SJCRH30 (cell line): ENCODE measurements at places on chromosomes 1 and 21. TPM values are rescaled to one million over a fixed set of nuclear protein-coding genes. Genes with fewer than 3 reads are reported as not detected.

Gene MX2
- total RNA-seq = not detected in 2 replicates

Gene CD48
- not detected in 2 replicates for total RNA-seq

Gene ASAP3
- 19.7 and 24.0 TPM in 2 replicates for total RNA-seq

DNA sequence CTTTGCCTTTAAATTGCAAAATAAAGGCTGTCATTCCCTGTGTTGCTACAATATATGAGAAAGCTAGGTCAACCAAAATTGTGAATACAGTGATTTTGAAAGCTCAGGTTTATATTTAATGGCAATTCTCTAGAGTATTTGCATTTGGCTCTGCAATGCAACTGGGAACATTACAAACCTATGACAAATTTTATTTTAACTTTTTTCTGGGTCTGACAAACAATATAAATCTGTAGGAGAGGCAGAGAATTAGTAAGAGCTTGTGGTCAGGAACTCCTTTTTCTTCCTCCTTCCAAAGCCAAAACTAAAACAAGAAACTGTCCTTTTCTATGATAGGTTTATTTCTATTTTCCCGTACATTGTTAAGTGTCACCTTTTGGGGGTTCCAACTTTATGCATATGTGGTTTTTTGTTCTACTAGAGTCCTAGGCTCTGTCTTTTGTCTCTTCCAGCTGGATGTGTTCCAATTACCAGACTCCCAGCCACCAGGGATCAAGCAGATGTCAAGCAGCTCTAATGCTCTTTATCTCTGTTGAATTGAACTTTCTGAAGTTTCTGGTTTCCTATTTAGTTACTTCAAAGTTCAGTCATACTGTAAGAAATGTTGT, 106.9 kb downstream of the ASH1L start:
- H3K27me3 ChIP-seq = no peaks in the 10 kb centered on the region
- DNase-seq = peak; percentile 44
- peaks cover 14% of the 10 kb centered on the region for H3K4me1 ChIP-seq
- peaks cover 20% of the 10 kb centered on the region for H3K36me3 ChIP-seq
- H3K27ac ChIP-seq = no peak overlapping the region
- H3K4me3 ChIP-seq = no peak overlapping the region

GRCh38 chr1:156809711-156810366, 6.8 kb downstream of the SH2D2A start:
- H3K36me3 ChIP-seq = no peaks in the 10 kb centered on the region
- DNase-seq = no peak
- no peak overlapping the region for H3K27ac ChIP-seq

Gene AMY1C
- total RNA-seq = 0.10 TPM in 1 of 2 replicates, not detected in the other

- H3K4me1 ChIP-seq = peaks cover 25% of the 10 kb centered on the region
- 0 out of 2 replicates have a peak, but pooled peaks cover 4% of the 10 kb centered on the region for H3K27me3 ChIP-seq
- H3K36me3 ChIP-seq = no peaks in the 10 kb centered on the region
- no peak for DNase-seq
- no peak overlapping the region for H3K27ac ChIP-seq
Measured at GRCh38 chr1:30382496-30382895, 340.9 kb downstream of the MATN1 start.

Gene S100A5
- total RNA-seq = not detected in 2 replicates

- H3K27ac ChIP-seq = no peak overlapping the region
- H3K27me3 ChIP-seq = no peaks in the 10 kb centered on the region
- no peak for DNase-seq
- H3K4me3 ChIP-seq = no peak overlapping the region
Measured at GRCh38 chr1:16244650-16245285, 7.8 kb upstream of the CPLANE2 start.

- peaks cover 20% of the 10 kb centered on the region for H3K27me3 ChIP-seq
- H3K36me3 ChIP-seq = no peaks in the 10 kb centered on the region
- no peak for DNase-seq
- no peak overlapping the region for H3K27ac ChIP-seq
- H3K4me3 ChIP-seq = no peak overlapping the region; the same call in 1 of the 2 replicates
Measured at GRCh38 chr1:75614399-75614756, 3.5 kb upstream of the SLC44A5 start.

- no peaks in the 10 kb centered on the region for H3K27me3 ChIP-seq
- no peak for DNase-seq
- H3K36me3 ChIP-seq = no peaks in the 10 kb centered on the region
- no peak overlapping the region for H3K4me3 ChIP-seq
- no peaks in the 10 kb centered on the region for H3K4me1 ChIP-seq
- H3K27ac ChIP-seq = no peak overlapping the region
Measured at GRCh38 chr1:204145033-204145504, 6.8 kb downstream of the ETNK2 start.

DNA sequence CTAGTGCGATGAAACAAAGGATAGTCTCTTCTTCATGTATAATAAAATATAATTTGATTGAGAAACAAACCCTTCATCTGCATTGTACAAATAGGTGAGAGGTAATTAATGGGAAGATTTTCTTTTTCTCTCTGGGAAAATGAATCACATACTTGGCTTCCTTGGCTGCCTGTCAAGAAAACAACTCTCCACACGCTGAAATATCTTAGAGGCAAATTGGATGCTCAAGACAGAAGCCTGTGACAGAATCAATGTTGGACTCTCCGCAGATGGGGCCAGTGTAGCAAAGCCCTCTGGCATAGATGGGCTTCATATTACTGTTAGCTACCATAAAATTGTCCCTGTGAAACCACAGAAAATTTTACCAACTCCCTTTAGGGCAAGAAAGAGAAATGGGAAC, 186.6 kb downstream of the GRIK1 start:
- H3K27me3 ChIP-seq = no peaks in the 10 kb centered on the region
- no peak for DNase-seq
- no peak overlapping the region for H3K27ac ChIP-seq
- H3K36me3 ChIP-seq = no peaks in the 10 kb centered on the region
- no peaks in the 10 kb centered on the region for H3K4me1 ChIP-seq

DNA sequence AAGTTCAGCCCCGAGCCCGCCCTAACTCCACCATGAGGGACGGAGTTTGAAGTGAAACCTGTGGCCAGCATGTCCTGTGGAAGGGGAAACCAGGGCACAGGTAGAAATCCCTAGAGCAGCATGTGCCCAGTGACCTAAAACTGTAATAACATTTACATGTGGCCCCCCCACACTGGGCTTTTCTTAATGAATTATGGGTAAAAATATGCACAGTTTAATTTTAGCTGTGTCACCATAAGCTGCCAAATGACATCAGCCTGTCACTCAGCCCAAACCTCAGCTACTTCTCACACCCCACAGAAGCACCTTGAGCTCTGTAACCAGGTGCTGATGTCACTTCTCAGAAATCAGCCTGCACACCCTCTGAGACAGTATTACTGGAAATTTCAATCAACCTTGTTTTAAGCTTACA, 50.0 kb upstream of the SLC19A1 start:
- H3K27me3 ChIP-seq = no peaks in the 10 kb centered on the region
- no peak overlapping the region for H3K4me3 ChIP-seq
- DNase-seq = no peak
- no peak overlapping the region for H3K27ac ChIP-seq

DNA sequence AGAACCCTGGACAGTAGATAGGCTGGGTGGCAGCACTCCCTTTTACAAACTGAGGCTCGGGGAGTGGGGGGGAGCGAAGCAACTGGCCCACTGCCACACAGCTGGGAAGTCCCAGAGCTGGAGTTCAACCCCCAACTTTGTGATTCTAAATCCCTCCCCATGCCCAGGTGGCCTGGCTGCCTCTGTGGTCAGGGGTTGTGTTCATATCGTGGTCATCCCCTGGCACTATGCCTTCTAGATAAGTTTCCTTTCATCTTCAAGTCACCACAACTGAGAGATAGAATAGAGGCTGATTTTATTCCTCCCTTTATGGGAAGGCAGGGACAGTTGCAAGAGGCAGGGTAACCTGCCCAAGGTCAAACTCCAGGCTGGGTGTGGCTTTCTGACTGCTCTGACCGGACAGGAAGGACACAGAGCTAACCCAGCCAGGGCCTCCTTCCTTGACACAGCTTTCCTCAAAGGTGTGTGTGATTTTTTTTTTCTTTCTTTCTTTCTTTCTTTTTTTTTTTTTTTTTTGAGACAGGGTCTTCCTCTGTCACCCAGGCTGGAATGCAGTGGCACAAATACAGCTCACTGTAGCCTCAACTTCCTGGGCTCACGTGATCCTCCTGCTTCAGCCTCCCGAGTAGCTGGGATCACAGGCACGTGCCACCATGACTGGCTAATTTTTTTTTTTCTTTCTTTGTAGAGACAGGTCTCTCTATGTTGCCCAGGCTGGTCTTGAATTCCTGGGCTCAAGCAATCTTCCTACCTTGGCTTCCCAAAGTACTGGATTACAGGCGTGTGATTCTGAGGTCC, 18.4 kb upstream of the TNFRSF1B start:
- H3K4me1 ChIP-seq = peaks cover 10% of the 10 kb centered on the region
- 0 out of 2 replicates have a peak, but pooled peaks cover 3% of the 10 kb centered on the region for H3K27me3 ChIP-seq
- H3K4me3 ChIP-seq = no peak overlapping the region
- no peaks in the 10 kb centered on the region for H3K36me3 ChIP-seq

- H3K27me3 ChIP-seq = no peaks in the 10 kb centered on the region
- no peak for DNase-seq
- no peaks in the 10 kb centered on the region for H3K36me3 ChIP-seq
Measured at GRCh38 chr1:81512252-81513003, 288.3 kb upstream of the ADGRL2 start.

DNA sequence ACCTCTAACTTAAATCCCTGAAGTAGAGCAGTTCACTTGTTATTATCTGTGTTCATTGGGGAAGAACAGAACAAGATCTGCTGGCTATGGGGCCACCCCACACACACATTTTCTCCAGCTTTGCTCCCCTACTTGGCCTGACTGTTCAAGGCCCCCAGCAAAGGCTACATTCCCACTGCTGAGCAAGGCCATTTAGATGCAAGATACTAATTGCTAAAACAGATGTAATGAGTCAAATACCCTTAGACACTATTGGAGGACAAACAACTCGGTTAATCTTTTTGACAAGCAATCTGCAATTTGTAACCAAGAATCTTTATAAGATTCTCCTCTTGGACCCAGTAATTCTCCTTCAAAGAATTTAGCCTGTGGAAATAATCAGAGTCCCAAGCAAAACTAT, 67.7 kb downstream of the NAV1 start:
- H3K4me3 ChIP-seq = no peak overlapping the region
- no peak overlapping the region for H3K27ac ChIP-seq
- peaks cover 6% of the 10 kb centered on the region; the same call in 1 of the 2 replicates for H3K36me3 ChIP-seq
- no peak for DNase-seq

DNA sequence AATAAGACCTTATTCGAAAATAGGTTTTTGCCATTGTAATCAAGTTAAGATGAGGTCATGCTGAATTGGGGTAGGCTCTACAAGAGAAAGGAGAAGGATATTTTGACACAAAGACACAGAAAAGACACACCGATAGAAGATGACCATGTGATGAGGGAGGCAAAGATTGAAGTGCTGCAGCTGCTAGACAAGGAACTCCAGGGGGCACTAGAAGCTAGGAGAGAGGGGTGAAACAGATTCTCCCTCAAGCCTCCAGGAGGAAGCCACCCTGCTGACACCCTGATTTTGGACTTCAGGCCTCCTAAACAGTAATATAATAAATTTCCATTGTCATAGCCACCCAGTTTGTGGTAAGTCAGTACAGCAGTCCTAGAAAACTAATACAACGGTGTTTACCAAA, 506.8 kb upstream of the CAMK1G start:
- no peaks in the 10 kb centered on the region for H3K27me3 ChIP-seq
- DNase-seq = peak; percentile 73
- no peaks in the 10 kb centered on the region for H3K36me3 ChIP-seq

- H3K27ac ChIP-seq = no peak overlapping the region
- H3K27me3 ChIP-seq = no peaks in the 10 kb centered on the region
- H3K4me1 ChIP-seq = peaks cover 33% of the 10 kb centered on the region
- DNase-seq = no peak
- no peaks in the 10 kb centered on the region for H3K36me3 ChIP-seq
Measured at GRCh38 chr1:24020470-24020869, 40.3 kb upstream of the SRSF10 start.

- no peaks in the 10 kb centered on the region for H3K27me3 ChIP-seq
- H3K36me3 ChIP-seq = no peaks in the 10 kb centered on the region
- no peak overlapping the region for H3K27ac ChIP-seq
- no peak for DNase-seq
- no peak overlapping the region for H3K4me3 ChIP-seq
Measured at GRCh38 chr1:97396463-97396862, 524.4 kb downstream of the DPYD start.

DNA sequence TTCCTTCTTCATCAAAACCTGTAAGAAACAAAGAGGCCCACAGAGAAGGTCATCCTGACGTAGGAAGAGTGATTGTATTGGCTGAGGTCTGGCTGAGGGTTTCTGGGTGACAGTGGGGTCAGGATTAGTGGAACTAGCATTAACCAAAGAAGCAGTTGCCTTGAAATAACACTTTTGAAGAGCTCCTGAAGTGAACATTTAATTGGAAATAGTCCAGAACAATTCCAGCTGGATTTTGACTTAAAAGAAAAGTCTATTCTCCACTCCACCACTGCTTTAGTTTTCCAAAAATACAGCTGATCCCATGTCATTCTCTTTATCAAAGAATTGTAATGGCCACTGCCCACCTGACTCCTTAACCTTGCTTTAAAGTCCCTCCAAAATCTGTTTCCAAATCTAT, 27.7 kb downstream of the CASQ2 start:
- H3K36me3 ChIP-seq = no peaks in the 10 kb centered on the region
- no peaks in the 10 kb centered on the region for H3K27me3 ChIP-seq
- DNase-seq = no peak

- no peak overlapping the region for H3K27ac ChIP-seq
- peak; percentile 3 for DNase-seq
- peaks cover 4% of the 10 kb centered on the region; the same call in 1 of the 2 replicates for H3K4me1 ChIP-seq
- no peaks in the 10 kb centered on the region for H3K36me3 ChIP-seq
Measured at GRCh38 chr1:188089461-188089860, 1260.7 kb downstream of the PLA2G4A start.

GRCh38 chr1:161076410-161076809, 6.7 kb upstream of the ARHGAP30 start:
- H3K27ac ChIP-seq = no peak overlapping the region
- no peak overlapping the region for H3K4me3 ChIP-seq
- peaks cover 4% of the 10 kb centered on the region; the same call in 1 of the 2 replicates for H3K4me1 ChIP-seq
- H3K27me3 ChIP-seq = no peaks in the 10 kb centered on the region
- no peaks in the 10 kb centered on the region for H3K36me3 ChIP-seq
- DNase-seq = no peak

Gene ANKRD45
- not detected in 2 replicates for total RNA-seq

Gene ZNF683
- not detected in 2 replicates for total RNA-seq

GRCh38 chr1:53390261-53390660, 62.4 kb upstream of the LRP8 start:
- no peaks in the 10 kb centered on the region for H3K4me1 ChIP-seq
- H3K27ac ChIP-seq = no peak overlapping the region
- H3K36me3 ChIP-seq = no peaks in the 10 kb centered on the region
- peaks cover 8% of the 10 kb centered on the region; the same call in 1 of the 2 replicates for H3K27me3 ChIP-seq
- H3K4me3 ChIP-seq = no peak overlapping the region

Gene TMPRSS15
- not detected in 2 replicates for total RNA-seq
